ENCODE measurements at places on chromosomes 1 and 21.

GRCh38 chr1:31482482-31483011 lies 69.5 kb downstream of the SERINC2 start:
- DNase-seq = no peak

DNA sequence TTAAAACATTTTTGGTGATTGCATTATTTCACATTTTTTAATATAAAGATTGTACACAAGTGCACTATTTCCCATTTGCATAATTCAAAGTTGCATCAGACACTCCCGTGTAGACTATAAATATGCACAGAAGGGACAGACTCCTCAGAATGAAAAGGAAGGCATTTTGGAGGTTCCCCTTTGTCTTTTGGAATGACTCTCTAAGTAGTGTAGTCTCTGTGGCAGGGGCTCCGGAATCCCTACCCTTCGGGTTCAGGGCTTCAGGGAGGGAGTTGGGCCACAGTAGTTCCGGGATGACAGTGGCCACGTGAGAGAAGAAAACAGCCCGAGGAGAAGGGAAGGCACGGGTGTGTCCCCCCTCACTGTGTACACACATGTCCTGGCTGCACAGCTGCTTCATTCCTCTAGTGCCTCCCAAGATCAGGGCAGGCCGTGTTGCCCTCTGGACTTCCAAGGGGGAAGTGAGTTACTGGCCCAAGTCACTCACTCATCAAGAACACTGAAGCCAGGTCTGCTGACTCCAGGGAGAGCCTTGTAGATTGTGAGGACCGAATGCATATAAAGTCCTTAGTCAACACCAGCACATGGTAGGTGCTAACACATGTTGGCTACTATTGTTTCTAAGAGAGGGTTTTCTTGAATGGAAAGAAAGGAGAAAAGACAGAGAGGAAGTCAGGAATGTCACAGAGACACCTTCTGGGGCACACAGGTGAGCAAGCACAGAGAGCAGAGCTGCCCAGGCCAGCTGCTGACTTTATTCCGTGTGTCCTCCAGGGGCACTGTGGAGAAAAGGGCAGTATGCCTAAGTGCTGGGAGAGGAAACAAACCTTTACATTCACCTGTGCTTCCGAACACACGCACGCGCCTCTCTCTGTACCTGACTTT lies 39.8 kb downstream of the LHX4 start:
- no peak for DNase-seq

DNA sequence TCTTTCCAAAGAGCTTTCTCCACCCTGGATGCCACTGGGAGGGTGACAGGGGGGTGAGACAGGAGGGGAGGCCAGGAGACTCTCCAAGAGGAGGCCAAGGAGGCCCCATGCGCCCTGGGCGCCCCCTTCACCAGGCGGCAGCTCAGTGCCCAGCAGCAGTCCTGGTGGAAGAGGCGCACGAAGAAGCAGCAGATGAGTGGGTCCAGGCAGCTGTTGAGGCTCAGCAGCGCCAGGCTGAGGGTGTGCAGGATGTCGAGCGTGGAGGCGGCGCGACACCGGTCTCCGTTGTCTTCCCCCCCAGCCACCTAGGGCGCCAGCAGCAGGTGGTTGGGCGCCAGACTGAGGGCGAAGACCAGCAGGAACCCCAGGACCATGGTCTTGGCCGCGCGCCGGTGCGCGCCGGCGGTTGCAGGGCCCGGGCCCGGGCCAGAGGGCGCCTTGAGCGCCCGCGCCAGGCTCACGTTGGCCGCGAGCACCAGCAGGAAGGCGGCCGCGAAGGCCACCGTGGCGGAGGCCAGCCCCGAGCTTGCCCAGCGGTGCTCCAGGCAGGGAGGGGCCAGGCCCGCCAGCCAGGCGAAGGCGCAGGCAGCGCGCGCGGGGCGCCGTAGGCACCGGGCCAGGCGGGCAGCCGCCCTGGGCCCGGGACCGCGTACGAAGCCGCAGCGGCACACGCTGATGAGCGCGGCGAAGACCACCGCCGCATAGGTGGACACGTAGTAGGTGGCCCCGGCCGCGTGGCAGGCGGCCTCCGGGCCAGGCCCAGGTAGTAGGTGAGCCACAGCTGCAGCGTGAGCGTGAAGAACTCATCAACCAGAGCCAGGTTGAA lies 8.6 kb downstream of the TMEM35B start:
- DNase-seq = no peak

DNA sequence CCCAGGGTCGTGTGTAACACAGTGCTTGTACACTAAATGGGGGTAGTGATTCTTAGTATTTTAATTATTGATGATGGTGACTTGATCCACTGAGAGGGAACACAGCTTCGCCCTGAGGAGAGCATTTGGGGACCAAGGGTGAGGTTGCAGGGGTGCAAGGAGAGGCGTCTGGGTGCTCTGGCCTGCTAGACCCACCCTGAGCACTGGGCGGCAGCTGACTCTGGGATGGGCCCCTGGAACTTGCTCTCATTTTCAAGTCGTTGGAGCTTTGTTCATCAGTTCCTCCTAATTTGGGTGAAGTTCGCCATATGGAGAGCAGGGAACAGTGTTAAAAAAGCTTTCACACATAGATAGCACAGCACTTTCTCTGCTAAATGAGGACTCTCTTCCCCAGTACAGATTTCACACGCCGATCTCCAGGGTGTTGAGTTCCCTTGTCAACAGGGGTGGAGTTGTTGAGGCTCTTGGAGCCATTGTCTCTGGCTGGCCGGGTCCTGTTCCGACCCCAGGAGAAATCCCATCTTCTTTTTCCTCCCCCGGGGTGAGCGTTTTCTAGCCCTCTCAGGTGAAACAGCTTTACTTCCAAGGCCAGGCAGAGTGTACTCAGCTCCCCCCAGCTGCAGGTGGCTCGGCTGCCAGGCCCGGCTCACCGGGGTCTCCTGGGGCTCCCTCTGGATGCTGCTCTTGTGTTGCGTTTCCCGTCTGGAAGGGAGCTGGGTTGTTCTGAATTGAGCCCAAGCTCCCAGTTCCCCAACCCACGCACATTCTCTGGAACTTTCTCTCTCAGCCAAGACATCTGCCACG lies 367.4 kb downstream of the RPS6KC1 start:
- DNase-seq = no peak

DNA sequence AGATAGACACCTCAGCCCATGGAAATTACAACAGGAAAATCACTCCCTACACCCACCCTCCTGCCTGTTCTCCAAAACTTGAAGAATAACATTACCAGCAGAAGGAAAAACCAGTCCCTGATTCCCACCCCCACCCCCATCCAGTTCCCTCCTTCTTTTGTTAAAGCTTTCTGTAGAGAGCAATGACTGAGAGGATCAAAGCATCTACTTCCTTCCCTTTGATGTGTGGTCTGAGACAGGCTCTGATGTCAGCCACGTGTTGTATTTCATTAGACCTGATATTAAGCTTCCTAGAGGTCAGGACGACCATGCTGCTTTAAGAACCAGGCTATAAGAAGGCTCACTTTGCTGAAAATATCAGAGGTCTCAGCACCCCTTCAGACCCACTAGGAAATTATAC lies 73.9 kb upstream of the HAO2 start:
- no peak for DNase-seq

DNA sequence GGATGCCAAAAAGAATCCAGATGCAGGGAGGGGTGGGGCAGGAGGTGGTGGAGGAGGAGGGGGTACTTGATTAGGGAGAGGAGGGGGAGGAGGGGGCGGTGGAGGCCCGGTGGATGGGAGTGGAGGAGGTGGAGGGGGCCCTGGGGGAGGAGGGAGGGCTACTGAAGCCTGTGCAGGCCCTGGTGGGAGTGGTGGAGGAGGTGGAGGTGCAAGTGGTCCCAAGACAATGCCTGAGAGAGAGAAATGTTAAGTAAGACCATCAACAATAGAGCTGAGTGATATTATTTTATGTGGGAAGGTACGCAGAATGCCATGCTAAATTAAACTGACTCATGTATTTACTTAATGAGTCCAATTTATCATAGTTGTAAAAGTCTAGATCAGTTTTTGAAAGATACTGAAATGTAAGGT lies 86.8 kb upstream of the LBR start:
- no peak for DNase-seq

DNA sequence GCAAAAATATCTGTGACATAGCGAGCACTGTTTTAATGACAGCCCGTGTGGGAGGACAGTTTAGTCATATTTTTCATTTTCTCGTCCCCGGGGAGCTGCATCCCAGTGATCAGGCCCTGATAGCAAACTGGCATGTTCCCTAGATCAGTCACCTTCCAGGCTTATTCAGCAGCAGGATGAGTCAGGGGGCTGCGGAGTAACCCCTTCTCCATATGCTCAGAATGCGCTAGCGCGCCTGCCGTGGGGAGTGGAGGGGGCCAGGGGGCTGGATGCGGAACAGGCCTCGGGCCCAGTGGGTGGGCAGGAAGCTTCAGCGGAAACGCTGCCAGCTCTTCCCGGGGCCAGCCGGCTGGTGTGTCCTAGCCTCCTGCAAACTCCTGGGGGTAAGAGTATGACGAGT lies 94.0 kb downstream of the KCND3 start:
- no peak for DNase-seq

GRCh38 chr1:179228783-179229213 lies 679 bp downstream of the ABL2 start:
- DNase-seq = peak; percentile 77

DNA sequence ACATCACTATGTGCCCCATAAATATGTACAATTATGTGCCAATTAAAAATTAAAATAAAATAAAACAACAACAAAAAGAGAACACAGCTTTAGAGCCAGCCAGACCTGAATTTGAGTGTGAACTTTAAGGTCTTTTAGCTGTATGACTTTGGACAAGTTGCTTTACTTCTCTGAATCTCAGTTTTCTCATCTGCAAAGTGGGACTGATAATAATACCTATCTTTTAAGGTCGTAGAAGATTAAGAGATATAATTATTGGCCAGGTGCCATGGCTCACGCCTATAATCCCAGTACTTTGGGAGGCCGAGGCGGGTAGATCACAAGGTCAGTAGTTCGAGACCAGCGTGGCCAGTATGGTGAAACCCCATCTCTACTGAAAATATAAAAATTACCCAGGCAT lies 3.3 kb upstream of the VPS72 start:
- DNase-seq = no peak

DNA sequence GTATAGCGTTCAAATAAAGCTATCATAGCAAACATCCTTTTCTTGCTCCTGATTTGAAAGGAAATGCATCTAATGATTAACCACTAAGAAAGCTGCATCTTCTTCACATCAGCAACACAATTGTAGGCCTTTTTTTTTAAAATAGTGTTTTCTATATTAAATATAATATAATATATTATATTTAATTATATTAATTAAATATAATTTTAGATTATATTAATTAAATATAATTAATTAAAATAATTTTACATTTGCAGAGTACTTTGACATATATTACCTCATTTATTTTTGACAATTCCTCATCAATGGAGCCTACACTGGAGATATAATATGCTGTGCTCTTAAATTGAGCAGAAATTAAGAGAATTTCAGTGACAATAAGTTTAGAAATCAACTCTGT lies 193.0 kb downstream of the GPR52 start:
- no peak for DNase-seq

DNA sequence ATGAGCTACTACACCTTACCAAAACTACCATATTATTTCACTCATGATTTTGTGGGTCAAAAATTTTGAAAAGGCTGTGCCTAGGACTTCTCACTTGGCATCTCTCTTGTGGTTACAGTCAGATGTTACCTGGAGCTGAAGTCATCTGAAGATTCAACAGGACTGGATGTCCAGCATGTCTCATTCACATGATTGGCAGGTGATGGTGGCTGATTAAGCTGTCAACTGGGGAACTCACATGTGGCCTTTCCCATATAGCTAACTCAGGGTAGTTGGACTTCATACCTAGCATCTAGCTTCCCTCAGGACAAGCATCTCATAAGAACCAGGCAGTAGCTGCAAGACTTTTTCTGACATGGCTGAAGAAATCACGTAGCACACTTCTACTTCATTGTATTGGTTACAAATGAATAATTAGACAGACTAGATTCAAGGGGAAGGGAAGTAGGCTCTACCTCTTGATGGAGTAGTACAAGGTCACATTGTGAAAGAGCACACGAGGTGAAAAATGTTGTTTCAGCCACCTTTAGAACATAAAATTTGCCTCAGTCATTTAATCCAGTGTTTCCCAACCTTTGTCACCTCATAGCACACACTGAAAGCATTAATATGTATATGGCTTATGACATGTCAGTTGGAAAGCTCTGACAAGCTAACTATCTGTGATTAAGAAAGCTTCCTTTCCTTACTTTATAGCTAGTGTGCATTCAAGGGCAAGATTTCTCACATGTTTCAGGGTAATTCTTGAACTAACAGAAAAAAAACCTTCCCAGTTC lies 68.0 kb upstream of the PTGFRN start:
- DNase-seq = no peak

DNA sequence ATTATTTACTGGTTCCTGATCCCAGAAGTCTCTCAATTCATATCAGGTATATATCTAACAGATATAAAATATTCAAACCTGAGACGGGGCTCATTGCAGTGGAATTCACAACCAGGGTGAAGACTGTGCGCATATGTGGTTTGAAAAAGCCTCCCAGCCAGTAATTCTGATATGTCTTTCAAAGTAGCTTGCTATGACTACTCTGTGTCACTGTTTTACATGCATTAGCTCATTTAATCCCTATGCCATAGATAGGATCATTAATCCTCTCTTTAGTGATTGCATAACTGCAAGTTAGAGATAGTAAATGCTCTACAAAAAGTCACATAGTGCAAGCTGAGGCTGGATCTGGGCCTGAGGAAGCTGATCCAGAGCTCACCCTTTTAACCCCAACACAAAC lies 251.4 kb downstream of the FMN2 start:
- no peak for DNase-seq

DNA sequence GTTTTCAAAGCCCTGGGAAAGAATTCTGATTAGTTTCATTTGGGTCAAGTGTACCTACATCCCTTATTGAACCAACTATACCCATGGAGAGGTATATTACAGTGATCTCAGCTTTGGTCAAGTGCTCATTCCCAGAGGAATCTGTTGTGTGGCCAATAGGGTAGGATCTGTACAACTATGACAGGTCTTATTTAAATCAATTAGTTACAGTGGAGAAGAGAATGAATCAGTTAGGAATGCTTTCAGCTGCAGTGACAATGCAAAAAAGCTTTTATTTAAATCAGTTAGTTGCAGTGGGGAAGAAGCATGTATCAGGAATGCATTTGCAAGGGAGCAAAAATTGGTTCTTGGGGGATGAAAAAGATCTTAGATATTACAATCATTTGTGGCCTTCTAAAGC lies 119.0 kb downstream of the FGGY start:
- DNase-seq = no peak

DNA sequence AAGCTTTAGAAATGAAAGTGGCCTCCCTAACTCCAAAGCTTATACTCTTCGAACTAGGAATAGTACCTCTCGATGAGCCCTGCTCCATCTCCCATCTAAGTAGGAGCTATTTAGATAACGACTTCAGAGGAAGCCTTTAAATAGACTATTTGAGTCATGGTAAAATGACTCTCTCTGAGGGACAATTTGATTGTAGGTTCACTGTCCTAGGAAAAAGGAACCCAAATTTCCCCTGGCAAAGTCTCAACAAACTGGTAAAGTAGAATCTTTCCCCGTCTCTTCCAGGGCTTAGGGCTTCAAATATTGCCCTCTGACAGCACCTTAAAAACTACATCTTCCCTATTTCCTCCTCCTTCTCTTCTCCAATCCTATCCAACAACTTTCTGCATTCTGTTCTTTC lies 2.0 kb upstream of the FCER1A start:
- no peak for DNase-seq

Data from HAP-1 (cell line).